ENCODE measurements at places on chromosomes 3 and 15.

GRCh38 chr3:64021922-64022321, 1.4 kb downstream of the PSMD6 start:
- DNase-seq = no peak

GRCh38 chr3:70916375-70917055, 604.1 kb upstream of the MDFIC2 start:
- no peak for DNase-seq

- no peak for DNase-seq
Observed at GRCh38 chr3:46012246-46012645, 15.0 kb downstream of the XCR1 start.

GRCh38 chr3:196145468-196146262, 63.8 kb upstream of the TFRC start:
- no peak for DNase-seq

DNA sequence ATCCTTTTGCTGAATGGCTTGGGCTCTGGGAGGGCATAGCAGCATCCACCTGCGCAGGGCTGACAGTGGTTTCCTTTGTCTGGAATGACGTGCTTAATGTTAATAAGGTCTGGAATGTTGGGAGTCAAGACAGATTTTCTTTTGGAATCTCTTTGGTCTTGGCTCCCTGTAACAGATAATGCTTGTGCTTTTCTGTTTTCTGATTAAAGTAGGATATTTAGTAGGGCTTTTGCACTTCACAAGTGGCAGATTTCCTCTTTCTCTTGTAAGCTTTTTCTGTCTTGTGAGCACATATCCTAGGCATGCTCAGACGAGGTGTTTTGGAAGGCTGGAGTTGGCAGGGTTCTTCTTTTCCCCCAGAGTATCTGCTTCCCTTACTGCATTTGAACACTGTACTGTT, 189.6 kb downstream of the GHSR start:
- no peak for DNase-seq

DNA sequence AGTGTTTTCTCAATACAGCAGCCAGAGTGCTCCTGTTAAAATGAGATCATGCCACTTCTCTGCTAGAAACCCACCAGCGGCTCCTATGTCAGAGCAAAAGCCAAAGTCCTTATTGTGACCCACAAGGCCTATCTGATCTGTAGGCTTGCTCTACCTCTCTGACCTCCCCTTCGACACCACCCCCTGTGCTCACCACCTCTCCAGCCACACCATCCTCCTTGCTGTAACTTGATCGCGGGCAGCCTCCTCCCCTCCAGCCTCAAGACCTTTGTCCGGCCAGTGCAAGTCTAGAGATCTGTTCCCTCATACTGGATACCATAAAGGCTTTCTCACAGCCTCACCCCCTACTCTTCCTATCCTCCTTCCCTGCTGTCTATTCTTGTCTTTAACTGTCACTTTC, 1.9 kb upstream of the IGDCC4 start:
- no peak for DNase-seq

GRCh38 chr3:66386925-66387650, 113.7 kb downstream of the LRIG1 start:
- no peak for DNase-seq

DNA sequence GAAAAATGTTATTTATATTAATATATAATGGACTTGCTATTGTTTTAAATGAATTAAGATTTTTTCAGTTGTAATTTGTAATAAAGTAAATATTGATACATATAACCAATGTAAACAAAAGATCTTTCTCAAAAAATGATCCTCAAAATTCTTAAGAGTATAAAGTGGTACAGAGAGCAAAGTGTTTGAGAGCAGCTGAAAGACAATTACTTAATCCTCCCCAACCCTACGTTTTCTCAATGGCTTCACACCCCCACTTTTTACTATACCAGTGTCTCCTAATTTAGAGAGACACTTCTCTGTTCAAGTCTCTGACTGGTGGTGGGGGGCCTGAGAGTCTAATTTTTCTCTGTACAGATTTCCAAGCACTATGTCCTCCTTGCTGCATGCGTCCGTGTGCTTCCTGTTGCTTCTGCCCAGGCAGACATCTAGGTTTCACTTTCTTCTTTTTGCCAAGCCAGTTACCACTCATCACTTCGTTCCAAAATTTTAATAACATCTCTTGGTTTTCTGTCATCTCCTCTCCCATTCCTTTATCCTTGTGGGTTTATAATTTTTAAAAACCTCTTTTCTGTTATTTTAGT, 276.3 kb upstream of the DNAJC19 start:
- no peak for DNase-seq

DNA sequence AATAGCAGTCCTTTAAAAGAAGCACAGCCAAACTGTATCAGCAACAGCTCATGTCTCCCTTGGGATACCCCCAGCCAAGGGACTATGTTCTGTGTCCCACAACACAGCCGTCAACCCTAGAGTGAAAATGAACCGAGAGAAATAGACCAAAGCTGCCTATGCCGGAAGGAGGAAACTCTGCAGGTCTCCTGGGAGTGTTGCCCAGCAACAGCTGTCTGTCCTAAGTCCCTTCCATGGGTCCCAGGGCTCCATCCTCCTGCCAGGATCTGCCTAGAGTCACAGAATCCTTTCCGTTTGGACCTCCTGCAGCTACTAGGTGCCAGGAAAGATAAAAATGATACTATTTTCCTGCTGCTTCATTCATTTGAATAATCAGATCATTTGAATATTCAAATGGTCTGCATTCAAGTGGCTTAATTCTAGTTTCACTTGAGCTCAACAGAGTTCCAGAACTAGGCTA, 53.1 kb downstream of the TRANK1 start:
- DNase-seq = no peak

GRCh38 chr3:188667926-188668325, 503.8 kb upstream of the TPRG1 start:
- DNase-seq = no peak

GRCh38 chr15:68552773-68553172, 26.0 kb upstream of the CORO2B start:
- DNase-seq = no peak

- DNase-seq = no peak
Observed at GRCh38 chr3:195017151-195017550, 253.8 kb downstream of the XXYLT1 start.

DNA sequence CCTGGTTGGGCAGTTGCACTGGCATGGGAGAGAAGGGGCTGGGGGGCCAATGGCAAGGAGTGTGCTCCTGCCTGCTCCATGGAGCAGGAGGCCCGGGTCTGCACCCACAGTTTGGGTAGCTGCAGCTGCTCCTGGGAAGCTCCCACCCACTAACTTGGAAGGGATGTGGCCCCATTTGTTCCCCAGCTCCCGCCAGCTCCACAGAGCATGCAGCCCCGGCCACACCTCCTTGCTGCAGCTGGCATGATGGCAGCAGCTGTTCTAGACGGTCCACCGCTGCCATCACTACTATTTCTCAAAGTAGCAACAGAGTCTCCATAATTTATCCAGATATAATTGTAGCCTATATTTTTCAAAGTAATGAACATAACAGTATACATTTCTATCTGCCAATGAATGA, 65.8 kb downstream of the PIK3CB start:
- DNase-seq = no peak

DNA sequence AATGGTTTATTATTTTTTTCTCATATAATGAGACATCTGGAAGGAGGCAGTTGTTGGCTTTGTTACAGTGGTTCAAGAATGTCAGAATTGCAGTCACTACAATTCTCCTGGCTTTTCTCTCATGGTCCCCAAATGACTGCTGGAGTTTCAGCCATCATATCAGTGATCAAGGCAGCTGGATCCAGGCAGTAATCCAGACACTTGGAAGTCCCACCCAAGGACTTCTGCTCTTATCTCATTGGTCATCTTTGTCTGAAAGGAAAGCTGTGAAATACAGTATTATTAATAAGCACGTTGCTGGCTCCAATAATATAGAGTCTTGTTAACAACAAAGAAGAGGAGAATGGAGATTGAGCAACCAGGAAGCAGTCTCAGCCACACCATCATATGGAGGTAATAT, 22.9 kb upstream of the MED12L start:
- no peak for DNase-seq

All from non-pigmented ciliary epithelial cell (primary cell).